ENCODE measurements at places on chromosomes 2 and 18.

DNA sequence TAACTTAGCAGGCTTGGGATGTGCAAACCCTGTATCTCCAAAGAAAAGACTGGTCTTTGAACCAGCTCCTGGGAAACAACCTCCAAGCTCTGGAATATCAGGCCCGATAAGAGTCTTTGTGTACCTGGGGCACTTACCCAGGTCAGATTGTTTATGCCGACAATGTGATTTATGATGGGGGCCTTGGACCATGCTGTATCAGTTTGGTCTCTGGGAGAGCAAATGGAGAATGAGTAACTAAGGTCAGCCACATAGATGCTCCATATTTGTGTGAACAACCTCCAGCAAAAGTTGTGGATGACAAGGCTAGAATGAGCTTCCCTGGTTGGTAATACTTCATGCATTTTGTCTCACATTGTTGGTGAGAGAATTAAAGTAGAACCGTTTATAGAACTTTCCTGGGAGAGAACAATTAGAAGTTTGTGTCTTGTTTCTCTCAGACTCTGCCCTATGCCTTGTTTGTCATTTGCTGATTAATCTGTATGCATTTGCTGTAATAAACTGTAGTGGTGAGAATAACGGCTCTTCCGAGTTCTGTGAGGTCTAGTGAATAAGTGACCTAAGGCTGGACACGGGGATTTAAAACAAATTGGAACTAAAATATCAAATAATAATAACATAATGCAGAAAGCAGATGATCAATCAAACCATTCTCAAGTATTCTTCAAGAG lies 259.1 kb downstream of the XIRP2 start:
- DNase-seq, result no peak

DNA sequence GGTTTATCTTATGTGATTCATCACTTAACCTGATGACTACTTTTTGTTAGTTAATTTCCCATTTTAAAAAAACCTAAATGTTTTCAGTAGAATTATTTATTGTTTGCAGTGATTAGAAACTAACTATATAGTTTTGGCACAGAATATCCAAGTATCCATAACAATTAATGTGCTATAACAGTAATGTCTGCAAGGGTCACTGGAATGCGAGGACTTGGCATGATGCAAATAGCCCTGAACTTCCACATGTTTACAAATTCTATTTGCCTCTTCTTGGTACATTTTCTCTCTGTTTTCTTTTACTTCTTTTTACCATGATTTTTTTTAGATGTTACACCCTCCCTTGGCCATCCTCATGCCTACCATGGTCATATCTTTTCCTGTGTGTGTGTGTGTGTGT lies 49.3 kb upstream of the GALNT3 start:
- DNase-seq, result no peak

GRCh38 chr18:77676910-77677309 lies 427.3 kb downstream of the GALR1 start:
- DNase-seq, result no peak

- DNase-seq, result no peak
These were observed 109.6 kb upstream of the CDC42EP3 start for GRCh38 chr2:37781028-37781427.
